Kidney capillary endothelial cell (primary cell): ENCODE measurements at places on chromosomes 7 and 10.

DNA sequence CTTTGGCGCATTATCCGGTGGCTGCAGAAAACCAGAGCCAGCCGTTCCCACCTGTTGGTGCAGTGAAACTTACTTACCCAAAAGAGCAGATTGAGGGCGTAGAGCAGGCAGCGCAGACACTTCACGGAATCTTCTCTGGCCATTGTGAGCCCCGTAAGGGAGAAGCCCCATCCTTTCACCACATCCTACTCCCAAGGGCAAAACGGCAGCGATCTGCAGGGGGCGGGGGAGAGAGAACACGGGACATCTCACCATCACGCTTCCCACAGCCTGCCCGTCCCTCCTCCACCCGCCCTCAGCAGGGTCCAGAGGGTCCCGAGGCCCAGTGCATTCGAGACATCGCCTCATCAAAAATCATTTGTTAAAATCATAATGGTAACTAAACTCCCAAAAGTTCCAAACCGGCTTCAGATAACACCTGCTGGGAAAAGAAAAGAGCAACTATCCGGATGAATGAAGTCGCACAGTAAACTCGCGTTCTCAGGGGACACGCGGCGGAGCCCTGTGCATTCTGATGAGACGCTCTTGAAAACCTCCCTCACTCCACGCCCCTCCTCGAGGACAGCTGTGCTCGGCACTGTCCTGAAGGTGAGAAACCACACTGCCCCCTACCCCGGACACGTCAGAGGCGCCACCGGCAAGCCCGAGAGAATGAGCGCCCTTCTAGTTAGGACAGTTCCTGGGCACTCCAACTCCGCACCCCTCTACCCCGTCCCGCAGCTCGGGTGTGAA is 1.2 kb downstream of the TSPAN12 start:
- DNase-seq, result no peak

- no peak for DNase-seq
Observed at GRCh38 chr10:49310901-49311554, 12.1 kb downstream of the C10orf71 start.

DNA sequence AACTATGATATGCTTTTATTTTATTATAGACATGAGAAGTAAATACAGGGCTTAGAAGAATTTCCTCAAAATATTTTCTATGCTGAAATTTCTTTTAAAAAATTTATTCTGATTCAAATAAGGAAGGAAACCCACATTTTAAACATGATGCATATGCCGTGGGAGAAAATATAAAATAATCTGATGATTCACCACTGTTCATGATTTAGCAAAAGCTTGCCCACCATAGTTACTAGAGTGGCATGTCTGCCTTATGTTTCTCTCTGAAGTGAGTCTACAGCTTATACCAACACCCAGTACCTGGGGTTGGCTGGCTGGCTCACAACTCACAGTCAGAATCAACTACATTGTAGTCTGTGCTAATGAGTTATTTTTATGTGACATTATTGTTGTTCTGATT is 102.0 kb downstream of the GNAI1 start:
- DNase-seq, result no peak

DNA sequence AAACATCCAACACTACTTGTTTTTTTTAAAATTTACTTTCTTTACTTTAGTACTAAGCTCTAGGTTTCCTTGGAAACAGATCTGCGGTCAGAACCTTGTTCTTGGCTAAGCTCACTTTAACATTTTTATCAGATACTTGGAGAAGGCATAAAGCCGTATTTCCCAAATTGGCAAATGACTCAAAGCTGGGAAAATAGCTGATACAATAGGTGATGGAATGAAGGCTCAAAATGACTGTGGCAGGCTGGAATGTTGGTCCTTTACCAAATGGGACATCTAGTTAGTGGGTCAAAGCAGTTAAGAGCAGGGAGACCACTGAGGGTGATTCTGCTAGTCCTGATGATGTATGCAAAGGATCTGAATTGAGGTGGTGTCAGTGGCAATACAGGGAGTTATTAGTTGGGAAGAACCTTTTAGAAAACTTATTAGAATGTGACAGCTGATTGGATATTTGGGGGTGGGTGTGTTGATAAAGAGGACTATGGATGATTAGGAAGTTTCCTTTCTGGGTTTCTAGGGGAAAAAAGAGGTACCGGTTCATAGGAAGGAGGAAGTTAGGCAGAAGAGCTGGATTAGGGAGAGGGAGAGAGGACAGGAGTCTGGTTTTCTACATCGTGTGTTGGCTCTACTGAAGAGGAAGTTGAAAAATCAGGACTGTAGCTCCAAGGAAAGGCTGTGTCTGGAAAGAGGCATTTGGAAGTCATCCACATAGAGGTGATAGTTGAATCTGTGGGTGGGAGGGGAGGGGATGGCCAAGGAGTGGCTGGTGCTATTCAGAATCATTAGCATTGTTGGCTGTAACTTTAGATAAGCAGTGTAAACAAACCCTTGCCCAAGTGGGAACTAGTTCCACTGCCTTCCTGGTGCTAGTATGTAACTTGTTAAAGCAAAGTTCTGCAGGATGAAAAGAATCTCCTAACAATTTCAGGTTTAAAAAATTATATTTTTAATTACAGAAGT is 13.1 kb downstream of the PLCE1 start:
- no peak for DNase-seq

DNA sequence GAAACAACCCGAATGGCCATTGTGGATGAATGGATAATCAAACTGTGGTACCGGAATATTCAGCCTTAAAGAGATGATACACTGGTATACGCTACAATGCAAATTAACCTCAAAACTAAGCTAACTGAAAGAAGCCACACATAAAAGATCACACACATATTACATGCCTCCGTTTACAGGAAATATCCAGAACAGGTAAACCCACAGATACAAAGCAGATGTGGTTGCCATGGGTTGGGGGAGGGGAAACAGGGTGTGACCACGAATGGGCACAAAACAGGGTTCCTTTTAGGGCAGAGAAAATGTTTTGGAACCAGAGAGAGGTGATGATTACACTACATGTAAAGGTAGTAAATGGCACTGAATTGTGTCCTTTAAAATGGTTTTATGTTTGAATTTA is 16.6 kb downstream of the ESYT2 start:
- no peak for DNase-seq

DNA sequence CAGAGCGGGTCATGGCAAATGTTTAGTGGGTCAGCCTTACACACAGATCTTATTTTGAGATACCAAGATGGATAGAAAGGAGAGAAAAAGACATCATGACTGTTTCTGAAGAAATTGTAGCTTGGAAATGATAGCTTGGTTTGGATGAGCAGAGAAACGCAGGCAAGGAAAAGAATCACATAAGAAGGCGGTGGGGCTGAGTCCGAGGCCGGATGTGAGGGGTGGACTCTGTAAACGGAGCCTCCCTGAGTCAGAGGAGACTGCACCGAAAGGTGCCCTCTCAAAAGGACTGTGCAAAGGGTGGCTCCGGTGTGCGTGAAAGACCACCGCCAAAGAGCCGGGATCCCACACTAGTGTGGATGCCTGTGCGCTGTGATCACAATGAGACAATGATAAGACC is 53.7 kb downstream of the ADARB2 start:
- DNase-seq, result no peak

- peak; percentile 42 for DNase-seq
Observed at GRCh38 chr10:95394161-95394880, 103.5 kb upstream of the PDLIM1 start.

GRCh38 chr7:139047970-139048369 is 12.1 kb upstream of the ZC3HAV1L start:
- DNase-seq, result no peak

- no peak for DNase-seq
Observed at GRCh38 chr10:35194906-35195305, 68.3 kb downstream of the CREM start.

- DNase-seq, result no peak
Observed at GRCh38 chr10:107094824-107095522, 69.5 kb downstream of the SORCS1 start.

- DNase-seq, result no peak
Observed at GRCh38 chr7:14583518-14583917, 319.0 kb downstream of the DGKB start.

DNA sequence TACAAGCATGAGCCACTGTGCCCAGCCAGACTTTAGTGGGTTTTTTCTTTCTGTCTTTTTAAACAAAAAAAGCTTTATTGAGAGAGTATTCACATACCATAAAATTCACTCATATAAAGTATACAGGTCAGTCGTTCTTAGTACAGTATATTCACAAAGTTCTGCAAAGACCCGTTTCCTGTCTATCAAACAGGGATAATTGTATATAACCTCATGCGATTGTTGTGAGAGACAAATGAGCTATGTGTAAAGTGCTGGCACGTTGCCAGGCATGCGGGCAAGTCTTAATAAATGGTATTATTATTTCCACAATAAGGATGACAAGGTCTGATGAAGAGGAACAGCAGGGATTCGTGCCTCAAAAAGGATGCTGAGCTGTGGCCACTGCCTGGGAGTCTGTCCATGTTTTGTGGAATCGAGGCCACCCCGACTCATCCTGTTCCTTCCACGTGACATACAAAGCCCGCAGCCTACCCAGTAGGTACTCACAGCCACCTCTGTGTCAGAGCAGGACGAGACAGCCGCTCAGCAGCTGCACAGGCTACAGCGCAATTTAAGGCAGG is 51.6 kb downstream of the SMKR1 start:
- DNase-seq, result peak; percentile 77

DNA sequence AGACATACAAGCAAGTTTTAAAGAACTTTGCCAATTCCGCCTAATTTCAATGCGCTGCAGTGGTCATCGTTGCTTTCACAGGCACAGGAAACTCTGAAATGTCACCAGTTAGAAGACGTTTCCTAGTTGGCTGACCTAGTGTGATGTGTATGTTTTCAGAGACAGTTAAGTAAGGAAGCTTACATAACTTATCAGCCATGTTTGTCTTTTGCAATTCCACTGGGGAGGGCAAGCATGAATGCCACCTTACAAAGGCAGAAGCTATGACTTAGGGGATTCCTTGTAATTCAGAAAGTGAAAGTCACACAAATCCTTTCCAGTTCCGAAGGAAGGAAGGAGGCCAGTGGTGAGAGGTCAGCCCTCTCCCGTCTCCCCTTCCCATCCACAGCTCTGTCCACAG is 15.0 kb upstream of the NPS start:
- no peak for DNase-seq

GRCh38 chr10:10527861-10528562 is 489.7 kb upstream of the CELF2 start:
- no peak for DNase-seq

GRCh38 chr10:99484626-99485581 is 47.8 kb upstream of the NKX2-3 start:
- no peak for DNase-seq

- no peak for DNase-seq
Observed at GRCh38 chr10:98106531-98106930, 27.9 kb upstream of the R3HCC1L start.

DNA sequence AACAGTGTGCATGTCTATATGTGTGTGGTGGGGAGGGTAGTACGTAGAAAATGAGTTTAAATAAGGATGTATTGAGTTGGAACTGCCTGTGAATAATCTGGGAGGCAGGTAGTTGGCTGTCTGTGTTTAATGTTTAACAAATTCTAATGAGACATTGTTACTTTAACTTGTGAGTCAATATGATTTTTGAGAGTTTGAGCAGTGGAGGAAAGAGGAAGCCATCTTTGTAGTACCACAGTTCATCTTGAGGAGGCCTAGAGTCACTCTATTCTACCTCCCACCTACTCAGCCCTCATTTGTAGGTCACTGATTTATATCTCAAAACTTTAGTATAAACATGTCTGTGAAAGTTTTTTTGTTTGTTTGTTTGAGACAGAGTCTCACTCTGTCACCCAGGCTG is 129.9 kb upstream of the ITGB1 start:
- no peak for DNase-seq

DNA sequence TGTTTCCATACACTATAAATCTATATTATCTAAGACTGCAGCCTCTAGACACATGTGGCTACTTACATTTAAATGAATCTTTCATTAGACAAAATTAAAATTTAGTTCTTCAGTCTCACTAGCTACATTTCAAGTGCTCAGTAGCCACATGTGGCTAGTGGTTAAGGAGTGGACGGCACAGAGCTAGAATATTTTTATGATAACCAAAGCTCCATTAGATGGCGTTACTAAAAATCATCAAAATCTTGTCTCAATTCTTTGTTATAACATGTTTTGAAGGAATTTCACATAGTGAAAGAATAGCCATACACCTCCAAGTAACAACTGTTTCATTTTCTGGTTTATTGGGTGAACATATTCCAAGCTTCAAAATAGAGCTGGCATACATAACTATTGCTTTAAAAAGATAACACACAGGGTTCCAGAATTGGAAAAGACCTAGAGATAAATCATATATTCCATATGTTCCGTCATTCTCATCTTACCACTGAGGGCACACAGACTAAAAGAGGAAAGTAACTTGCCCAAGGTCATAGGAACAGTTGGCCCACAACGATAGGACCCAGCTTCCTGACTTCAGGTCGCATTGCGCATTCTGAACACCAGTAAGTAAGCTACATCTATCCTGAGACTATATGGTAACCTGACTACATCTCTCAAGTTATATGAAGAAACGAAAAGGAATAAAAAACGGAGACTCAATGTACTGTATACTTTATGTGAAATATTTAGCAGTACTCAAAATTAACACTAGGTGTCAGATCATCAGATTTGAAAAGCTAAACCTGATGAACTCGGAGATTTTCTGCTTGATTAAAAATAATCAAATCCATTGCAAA is 66.6 kb downstream of the CAV1 start:
- no peak for DNase-seq

GRCh38 chr10:61096056-61096455 is 152.1 kb upstream of the RHOBTB1 start:
- DNase-seq, result no peak

- DNase-seq, result no peak
Observed at GRCh38 chr10:132058793-132059759, 6.7 kb upstream of the JAKMIP3 start.
